ENCODE measurements at places on chromosomes 6 and 20. TPM values are rescaled to one million over a fixed set of nuclear protein-coding genes. Genes with fewer than 3 reads are reported as not detected.
A peak's percentile ranks its signal among the peaks of the same experiment; 100 is the strongest.

TPX2 gene
- total RNA-seq, result 161 TPM

TFAP2C gene
- 22.5 TPM for total RNA-seq

HUS1B gene
- 0.96 TPM for total RNA-seq

RIPOR2 gene
- total RNA-seq, result 5.0 TPM

KCNK16 gene
- not detected for total RNA-seq

TRIM15 gene
- total RNA-seq, result not detected

ZBTB46 gene
- total RNA-seq, result 27.3 TPM

POM121L2 gene
- total RNA-seq, result not detected

DPM1 gene
- 64.0 TPM for total RNA-seq

TNF gene
- not detected for total RNA-seq

FAM209A gene
- not detected for total RNA-seq

LRRC1 gene
- 8.4 TPM for total RNA-seq

PLN gene
- not detected for total RNA-seq

C20orf96 gene
- 13.8 TPM for total RNA-seq

ECT2L gene
- not detected for total RNA-seq

EYS gene
- total RNA-seq, result 0.11 TPM

ELMO2 gene
- 32.5 TPM for total RNA-seq

SMLR1 gene
- not detected for total RNA-seq

PPIL6 gene
- total RNA-seq, result 1.0 TPM

OPN5 gene
- total RNA-seq, result not detected

CSNK2A1 gene
- 229 TPM for total RNA-seq

CEP162 gene
- total RNA-seq, result 11.4 TPM

DNA sequence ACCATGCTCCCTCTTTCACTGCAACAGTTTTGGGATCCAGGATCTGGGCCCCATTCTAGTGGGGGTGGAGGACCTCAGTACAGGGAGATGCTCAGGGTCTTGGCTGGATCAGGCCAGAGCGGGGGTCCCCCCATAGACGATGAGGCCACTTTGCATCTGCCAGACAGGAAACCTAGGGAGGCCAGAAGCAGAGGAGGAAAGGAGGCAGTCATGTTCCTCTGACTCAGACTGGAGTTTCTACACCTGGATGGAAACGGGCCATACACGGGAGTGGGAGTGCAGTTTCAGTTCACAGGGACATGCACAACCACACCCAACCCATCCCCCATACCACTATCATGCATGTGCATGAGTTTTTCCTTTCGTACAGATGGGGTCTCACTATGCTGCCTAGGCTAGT is 3.6 kb upstream of the EMILIN3 start:
- H3K4me3 ChIP-seq, result no peak overlapping the region
- peaks cover 5% of the 10 kb centered on the region for H3K36me3 ChIP-seq
- DNase-seq, result no peak
- H3K27me3 ChIP-seq, result peaks cover 19% of the 10 kb centered on the region
- H3K4me1 ChIP-seq, result no peaks in the 10 kb centered on the region

DNA sequence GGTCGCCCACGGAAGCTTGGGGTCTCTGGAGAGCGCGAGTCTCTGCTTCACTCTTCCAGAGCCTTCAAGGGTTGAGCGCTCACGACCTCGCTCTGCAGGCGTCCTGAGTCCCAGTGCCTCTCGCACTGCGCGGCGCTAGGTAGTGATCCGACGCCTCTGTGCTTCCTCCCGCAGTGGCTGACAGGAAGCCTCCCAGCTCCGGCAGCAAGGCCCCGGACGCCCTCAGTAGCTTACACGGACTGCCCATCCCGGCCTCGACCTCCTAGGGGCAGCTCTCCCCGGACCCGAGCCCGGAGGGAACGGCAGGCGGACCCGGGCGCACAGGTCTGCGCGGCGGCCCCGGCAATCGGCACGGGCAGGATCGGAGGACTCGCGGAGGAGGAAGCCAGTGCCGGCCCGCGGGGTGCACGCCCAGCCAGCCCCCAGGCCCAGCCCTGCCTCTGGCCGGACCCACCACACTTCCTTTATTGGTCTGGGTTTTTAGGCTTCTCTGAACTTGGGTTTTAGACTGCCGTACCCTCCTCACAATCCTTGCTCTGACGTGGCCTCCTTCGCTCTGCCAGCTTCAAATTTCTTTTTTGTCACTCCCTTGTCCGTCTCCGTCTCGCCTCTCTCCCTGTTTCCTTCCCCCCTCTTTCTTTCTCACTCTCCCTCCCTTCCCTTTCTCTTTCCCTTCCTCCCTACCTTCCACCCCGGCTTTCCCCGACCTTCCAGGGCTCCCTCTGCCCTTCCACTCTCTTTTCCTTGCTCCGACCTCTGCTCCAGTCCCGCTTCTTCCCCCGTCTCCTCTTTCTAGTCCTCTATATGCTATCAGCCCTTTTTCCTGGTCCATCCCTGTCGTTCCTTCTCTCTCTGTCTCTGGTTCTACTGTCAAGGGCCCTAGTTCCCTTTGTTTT is 9.1 kb downstream of the PAX1 start:
- no peak overlapping the region for H3K27ac ChIP-seq
- DNase-seq, result peak; percentile 66
- H3K27me3 ChIP-seq, result peaks cover 77% of the 10 kb centered on the region
- peak overlapping the region; percentile 53 for H3K4me3 ChIP-seq
- peaks cover 8% of the 10 kb centered on the region for H3K4me1 ChIP-seq

- H3K4me1 ChIP-seq, result no peaks in the 10 kb centered on the region
- peak; percentile 83 for DNase-seq
- H3K36me3 ChIP-seq, result peaks cover 3% of the 10 kb centered on the region
- no peaks in the 10 kb centered on the region for H3K27me3 ChIP-seq
Observed at GRCh38 chr6:83430611-83431544, at the start of gene ME1. TSS of gene ME1 (minus strand) at chr6:83431051. CDS start at chr6:83430954, 97 bp downstream.

DNA sequence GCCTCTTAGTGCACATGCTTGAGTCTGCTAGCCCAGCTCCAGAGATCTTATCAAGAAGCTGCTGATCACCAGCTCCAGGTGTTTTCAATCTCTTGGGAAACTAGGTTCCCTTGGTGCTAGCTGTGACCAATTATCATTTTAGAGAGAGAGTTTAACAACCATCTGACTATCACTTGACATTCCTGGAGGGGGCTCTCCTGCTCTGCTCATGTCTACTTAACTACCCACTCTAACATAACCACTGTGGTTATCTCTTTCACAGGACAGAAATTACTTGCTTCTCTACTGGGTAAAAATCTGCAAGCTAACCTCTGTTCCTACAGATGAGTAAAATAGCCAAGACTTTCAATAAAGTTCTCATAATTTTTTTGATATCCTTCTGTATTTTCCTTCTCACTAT is 823.4 kb upstream of the GJE1 start:
- H3K27me3 ChIP-seq, result no peaks in the 10 kb centered on the region
- DNase-seq, result no peak
- no peaks in the 10 kb centered on the region for H3K4me1 ChIP-seq
- peaks cover 11% of the 10 kb centered on the region for H3K36me3 ChIP-seq

- no peaks in the 10 kb centered on the region for H3K4me1 ChIP-seq
- H3K27ac ChIP-seq, result no peak overlapping the region
- no peak overlapping the region for H3K4me3 ChIP-seq
- H3K27me3 ChIP-seq, result no peaks in the 10 kb centered on the region
- no peaks in the 10 kb centered on the region for H3K36me3 ChIP-seq
Observed at GRCh38 chr6:4582506-4583417, 193.4 kb upstream of the CDYL start.

DNA sequence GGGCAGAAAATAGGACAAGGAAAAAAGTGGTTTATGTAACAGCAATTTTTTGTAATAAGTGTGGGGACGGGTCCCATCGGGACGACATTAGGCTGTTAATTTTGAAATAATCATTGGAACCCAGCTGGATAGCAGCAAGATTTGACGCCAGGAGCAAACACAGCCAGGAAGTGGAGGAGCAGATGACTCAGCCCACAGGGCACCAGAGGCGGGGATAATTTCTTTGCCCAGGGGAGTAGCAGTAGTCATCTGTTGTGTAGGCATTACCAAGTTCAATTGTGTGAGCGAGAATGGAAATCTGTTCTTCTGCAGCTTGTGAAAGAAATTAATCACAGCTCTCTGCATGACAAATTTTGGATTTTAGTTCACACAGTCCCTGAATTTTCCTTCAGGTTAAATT is 22.6 kb upstream of the RIN2 start:
- H3K36me3 ChIP-seq, result no peaks in the 10 kb centered on the region
- peak; percentile 48 for DNase-seq
- no peak overlapping the region for H3K4me3 ChIP-seq
- no peaks in the 10 kb centered on the region for H3K27me3 ChIP-seq

DNA sequence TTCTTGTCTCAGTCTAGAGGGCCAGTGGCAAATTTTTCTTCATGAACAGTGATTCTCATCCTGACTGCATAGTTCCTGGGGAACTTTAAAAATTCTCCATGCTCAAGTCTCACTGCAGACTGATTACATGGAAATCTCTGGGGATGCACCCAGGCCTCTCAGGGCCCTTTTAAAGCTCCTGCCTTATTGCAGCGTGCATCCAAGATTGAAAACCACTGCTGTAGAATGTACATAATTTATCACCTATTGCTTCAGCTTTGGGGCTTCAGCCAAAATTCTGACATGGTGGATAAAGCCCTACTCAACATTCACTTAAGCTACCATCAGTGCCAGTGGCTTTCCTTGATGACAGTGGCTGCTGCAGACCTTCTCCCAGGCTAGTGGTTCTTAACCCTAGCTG is 143.8 kb downstream of the BTBD3 start:
- H3K27ac ChIP-seq, result no peak overlapping the region
- DNase-seq, result no peak
- no peak overlapping the region for H3K4me3 ChIP-seq
- H3K4me1 ChIP-seq, result no peaks in the 10 kb centered on the region
- no peaks in the 10 kb centered on the region for H3K27me3 ChIP-seq

GRCh38 chr20:38735172-38735571 is 10.9 kb downstream of the SLC32A1 start:
- no peak overlapping the region for H3K27ac ChIP-seq
- peaks cover 7% of the 10 kb centered on the region for H3K27me3 ChIP-seq
- no peaks in the 10 kb centered on the region for H3K36me3 ChIP-seq
- peaks cover under 1% of the 10 kb centered on the region for H3K4me1 ChIP-seq
- no peak overlapping the region for H3K4me3 ChIP-seq
- peak; percentile 33 for DNase-seq

DNA sequence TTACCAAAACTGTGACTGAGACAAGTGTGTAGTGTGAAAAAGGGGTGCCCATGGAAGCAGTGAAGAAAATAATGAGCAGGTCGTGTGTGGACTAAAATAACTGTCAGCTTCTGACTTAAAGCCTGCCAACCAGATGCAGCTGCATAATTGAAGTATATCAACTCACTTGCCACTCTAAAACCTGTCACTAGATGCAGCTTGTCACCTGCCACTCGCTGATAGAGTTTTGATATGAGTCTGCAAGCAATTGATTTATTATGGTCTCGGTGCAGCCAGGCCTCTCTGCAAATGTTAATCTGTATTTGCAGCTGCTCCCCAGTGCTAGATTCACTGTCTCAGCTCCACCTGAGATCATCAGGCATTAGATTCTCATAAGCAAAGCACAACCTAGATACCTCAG is 1090.0 kb upstream of the EYS start:
- H3K27me3 ChIP-seq, result no peaks in the 10 kb centered on the region
- H3K27ac ChIP-seq, result no peak overlapping the region
- no peaks in the 10 kb centered on the region for H3K36me3 ChIP-seq
- no peak overlapping the region for H3K4me3 ChIP-seq

- H3K27me3 ChIP-seq, result peaks cover 5% of the 10 kb centered on the region
- H3K36me3 ChIP-seq, result no peaks in the 10 kb centered on the region
- no peak overlapping the region for H3K4me3 ChIP-seq
- no peak overlapping the region for H3K27ac ChIP-seq
Observed at GRCh38 chr20:34315236-34315635, 12.1 kb upstream of the AHCY start.

DNA sequence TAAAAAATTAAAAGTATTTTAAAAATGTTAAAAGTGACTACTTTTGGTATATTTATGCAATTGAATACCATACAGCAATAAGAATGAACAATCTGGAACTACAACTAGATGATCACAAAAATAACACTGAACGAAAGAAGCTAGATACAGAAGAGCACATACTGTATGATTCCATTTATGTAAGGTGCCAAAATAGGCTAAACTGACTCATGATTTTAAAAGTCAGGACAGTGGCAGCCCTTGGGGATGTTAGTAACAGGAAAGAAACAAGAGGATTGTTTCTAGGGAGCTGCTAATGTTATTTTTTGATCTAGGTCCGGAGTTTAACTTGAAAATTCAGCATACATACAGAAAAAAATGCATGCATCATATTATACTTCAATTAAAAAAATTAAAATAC is 42.3 kb downstream of the KIF13A start:
- DNase-seq, result no peak
- no peak overlapping the region for H3K27ac ChIP-seq
- H3K27me3 ChIP-seq, result no peaks in the 10 kb centered on the region
- H3K4me1 ChIP-seq, result no peaks in the 10 kb centered on the region
- no peaks in the 10 kb centered on the region for H3K36me3 ChIP-seq

GRCh38 chr20:59996108-59996507 is 37.9 kb downstream of the CDH26 start:
- H3K4me1 ChIP-seq, result no peaks in the 10 kb centered on the region
- no peak overlapping the region for H3K27ac ChIP-seq

DNA sequence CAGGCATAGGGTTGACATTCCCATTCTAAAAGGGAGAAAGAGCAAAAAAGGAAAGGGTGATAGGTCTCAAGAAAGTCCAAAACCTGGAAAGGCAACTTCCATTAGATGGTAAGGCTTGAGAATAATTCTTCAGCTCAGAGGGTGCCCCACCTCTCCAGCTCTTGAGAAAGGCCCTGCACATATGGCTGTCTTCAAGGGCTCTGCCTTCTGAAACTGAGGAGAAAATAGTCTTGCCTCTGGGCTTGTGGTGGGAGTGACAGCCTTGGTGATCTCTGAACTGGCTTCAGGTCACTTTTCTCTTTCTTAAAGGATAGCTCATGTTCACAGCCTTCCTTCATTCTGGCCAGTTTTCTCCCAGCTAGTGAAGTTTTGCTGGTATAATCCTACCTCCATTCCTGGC is 35.6 kb upstream of the NR2E1 start:
- no peak overlapping the region for H3K4me3 ChIP-seq
- H3K36me3 ChIP-seq, result no peaks in the 10 kb centered on the region
- DNase-seq, result no peak
- H3K4me1 ChIP-seq, result peaks cover 2% of the 10 kb centered on the region

GRCh38 chr6:137155830-137156229 is 17.6 kb downstream of the IL22RA2 start:
- no peak overlapping the region for H3K27ac ChIP-seq
- no peaks in the 10 kb centered on the region for H3K27me3 ChIP-seq
- DNase-seq, result no peak
- H3K4me1 ChIP-seq, result no peaks in the 10 kb centered on the region

- no peaks in the 10 kb centered on the region for H3K27me3 ChIP-seq
- H3K4me3 ChIP-seq, result no peak overlapping the region
- DNase-seq, result no peak
- no peaks in the 10 kb centered on the region for H3K36me3 ChIP-seq
- no peak overlapping the region for H3K27ac ChIP-seq
- H3K4me1 ChIP-seq, result peaks cover 9% of the 10 kb centered on the region
Observed at GRCh38 chr6:52183131-52183713, 3.0 kb upstream of the IL17A start.

- H3K36me3 ChIP-seq, result no peaks in the 10 kb centered on the region
- no peak overlapping the region for H3K4me3 ChIP-seq
- no peaks in the 10 kb centered on the region for H3K27me3 ChIP-seq
- no peaks in the 10 kb centered on the region for H3K4me1 ChIP-seq
Observed at GRCh38 chr6:125868678-125869395, 78.1 kb downstream of the NCOA7 start.

All from H9 (cell line).